Endothelial cell of umbilical vein (primary cell): ENCODE measurements at places on chromosomes 4 and X. TPM values are rescaled to one million over a fixed set of nuclear protein-coding genes. Genes with fewer than 3 reads are reported as not detected.

- H3K27ac ChIP-seq, result no peak overlapping the region
- no peak overlapping the region for H3K4me3 ChIP-seq
- H3K27me3 ChIP-seq, result no peaks in the 10 kb centered on the region
- DNase-seq, result peak; percentile 71
- peaks cover 6% of the 10 kb centered on the region for H3K4me1 ChIP-seq
These were observed 62.9 kb downstream of the ANAPC4 start for GRCh38 chr4:25439918-25440477.

DNA sequence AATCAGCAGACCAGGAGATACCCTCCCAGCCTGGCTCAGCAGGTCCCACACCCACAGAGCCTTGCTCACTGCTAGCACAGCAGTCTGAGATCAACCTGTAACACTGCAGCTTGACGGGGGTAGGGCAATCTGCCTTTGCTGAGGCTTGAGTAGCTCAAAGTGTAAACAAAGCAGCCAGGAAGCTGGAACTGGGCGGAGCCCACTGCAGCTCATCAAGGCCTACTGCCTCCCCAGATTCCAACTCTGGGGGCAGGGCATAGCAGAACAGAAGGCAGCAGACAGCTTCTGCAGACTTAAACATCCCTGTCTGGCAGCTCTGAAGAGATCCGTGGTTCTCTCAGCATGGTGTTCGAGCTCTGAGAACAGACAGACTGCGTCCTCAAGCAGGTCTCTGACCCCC, 15.1 kb upstream of the GABRA2 start:
- H3K27ac ChIP-seq, result no peak overlapping the region
- no peaks in the 10 kb centered on the region for H3K4me1 ChIP-seq
- H3K36me3 ChIP-seq, result no peaks in the 10 kb centered on the region
- DNase-seq, result no peak

DNA sequence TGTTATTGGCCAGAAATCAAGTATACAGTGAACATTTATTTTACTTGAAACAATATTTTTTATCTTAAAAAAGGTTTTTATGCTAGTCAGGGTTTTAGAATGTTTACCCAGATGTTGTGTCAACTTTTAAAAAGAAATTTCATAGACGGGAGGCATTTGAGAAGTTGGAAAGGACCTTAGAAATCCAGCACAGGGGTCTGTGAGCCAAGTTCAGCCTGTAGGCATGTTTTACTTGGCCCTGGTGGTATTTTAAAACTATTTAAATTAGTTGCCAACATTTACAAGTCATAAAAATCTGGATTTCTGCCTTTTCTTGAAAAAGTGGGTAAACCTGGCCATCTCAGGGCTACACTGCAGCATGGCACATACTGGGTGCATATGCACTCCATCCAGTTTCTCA, 25.5 kb upstream of the FHL1 start:
- H3K4me3 ChIP-seq, result no peak overlapping the region
- no peak overlapping the region for H3K27ac ChIP-seq
- H3K4me1 ChIP-seq, result no peaks in the 10 kb centered on the region
- DNase-seq, result no peak
- H3K27me3 ChIP-seq, result no peaks in the 10 kb centered on the region

DNA sequence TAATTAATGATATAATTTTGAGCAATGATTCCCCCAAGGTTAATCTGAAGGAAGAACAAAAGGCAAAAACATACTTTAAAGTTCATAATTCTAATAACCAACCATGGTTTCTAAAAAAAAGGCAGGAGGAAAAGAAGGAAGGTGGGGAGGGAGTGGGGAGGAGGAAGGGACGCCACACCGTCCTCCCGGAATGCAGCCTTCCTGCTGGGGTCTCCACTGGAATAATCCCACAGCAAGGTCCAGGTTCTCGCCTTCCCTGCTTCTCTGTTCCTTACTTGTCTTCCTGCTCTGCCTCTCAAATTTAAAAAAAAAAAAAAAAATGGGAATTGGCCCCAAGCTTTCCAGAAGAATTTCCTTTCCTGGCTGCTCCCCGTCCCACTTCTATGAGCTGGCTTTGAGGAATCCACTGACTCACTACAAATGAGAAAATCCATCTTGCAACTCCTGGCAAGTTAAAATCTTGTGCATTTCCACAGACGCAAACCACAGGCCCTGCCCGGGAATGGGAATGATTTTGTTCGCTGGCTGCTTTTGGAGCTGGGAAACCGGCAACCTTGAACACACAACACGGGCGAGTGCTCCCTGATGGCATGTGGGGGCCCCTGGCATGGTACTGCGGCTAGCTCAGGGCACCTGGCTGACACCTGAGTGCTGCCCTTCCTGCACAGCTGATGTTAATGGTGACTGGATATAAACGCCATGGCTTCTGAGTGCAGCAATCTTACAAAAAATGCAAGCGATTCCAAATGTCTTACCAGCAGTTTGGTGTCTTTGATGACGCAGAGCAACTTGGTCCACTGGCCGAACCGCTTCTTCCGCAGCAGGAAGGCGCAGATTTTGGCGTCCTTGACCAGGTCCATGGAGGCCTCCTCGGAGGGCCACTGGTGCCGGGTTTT, 97.0 kb downstream of the AFAP1 start:
- H3K36me3 ChIP-seq, result peaks cover 6% of the 10 kb centered on the region
- peaks cover 60% of the 10 kb centered on the region for H3K4me1 ChIP-seq
- no peak overlapping the region for H3K4me3 ChIP-seq
- peak overlapping the region; percentile 98 for H3K27ac ChIP-seq

DNA sequence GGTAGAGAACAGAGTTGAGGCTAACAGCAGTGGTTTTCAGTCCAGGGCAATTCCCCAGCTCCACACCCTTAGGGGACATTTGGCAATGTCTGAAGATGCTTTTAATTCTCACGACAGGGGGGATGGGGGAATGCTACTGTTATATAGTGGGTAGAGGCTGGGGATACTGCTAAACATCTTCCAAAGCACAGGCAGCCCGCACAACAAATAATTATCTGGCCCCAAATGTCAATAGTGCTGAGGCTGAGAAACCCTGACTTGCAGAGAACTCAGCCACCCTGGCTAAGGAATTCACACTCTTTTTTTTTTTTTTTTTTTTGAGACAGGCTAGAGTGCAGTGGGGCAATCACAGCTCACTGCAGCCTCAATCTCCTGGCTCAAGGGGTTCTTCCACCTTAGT, 60.6 kb downstream of the POLR2B start:
- peaks cover 8% of the 10 kb centered on the region for H3K36me3 ChIP-seq
- H3K4me3 ChIP-seq, result no peak overlapping the region
- no peak overlapping the region for H3K27ac ChIP-seq
- H3K27me3 ChIP-seq, result no peaks in the 10 kb centered on the region

DNA sequence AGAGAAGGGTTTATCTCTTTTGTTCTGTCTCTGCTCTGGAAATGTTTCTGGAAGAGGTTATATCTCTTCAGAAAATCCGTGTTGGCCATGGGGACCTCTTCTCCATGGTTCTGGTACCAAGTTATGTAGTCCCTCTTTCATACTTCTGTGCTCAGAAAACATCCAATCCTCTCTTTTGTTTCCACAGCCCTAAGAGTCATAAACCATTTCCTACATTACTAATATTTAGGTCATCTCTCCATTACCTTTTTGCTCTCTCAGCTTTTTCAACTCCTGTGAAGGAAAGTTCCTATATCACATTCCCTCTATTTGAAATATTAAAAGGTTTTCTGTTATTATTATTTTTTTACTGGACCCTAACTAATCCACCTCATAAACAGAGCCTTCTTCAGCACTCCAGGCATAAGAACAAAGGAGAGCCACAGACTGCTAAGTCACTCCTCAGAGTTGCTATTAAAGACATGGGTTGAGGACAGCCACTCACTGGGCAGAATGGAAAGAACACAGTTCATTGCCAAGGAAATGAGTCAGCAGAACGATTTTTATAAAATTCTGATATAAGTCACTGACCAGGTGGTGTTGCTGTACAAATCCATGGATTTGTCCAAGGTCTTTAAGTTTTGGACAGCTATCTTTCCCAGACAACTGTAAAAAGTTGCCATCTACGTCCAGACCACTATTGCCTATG, 122.4 kb upstream of the NPY2R start:
- no peaks in the 10 kb centered on the region for H3K36me3 ChIP-seq
- peak; percentile 89 for DNase-seq
- H3K4me3 ChIP-seq, result no peak overlapping the region
- H3K27ac ChIP-seq, result peak overlapping the region; percentile 72
- no peaks in the 10 kb centered on the region for H3K27me3 ChIP-seq
- peaks cover 15% of the 10 kb centered on the region for H3K4me1 ChIP-seq

- H3K4me1 ChIP-seq, result peaks cover 10% of the 10 kb centered on the region
- H3K36me3 ChIP-seq, result no peaks in the 10 kb centered on the region
- no peak for DNase-seq
- H3K27ac ChIP-seq, result no peak overlapping the region
- H3K4me3 ChIP-seq, result no peak overlapping the region
- no peaks in the 10 kb centered on the region for H3K27me3 ChIP-seq
These were observed 118.3 kb downstream of the MGST2 start for GRCh38 chr4:139783741-139784484.

DNA sequence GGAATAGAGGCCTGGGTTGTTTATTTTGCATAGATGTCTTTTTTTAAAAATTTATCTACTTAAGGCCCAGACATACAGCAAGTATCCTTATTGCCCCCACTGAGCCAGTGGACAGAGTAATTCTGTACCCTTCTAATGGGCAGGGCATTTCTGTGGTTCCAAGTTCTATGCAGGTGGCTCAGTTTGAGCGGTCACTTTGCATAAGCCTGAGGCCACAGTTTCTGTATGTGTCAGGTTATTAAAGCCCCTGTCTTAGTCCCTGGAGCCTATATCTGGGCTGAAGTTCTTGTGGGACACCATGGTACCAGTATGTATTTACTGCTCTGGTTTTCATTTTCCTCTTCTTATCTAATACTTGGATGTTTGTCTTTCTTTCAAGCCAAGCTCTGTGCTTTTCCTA, 168.8 kb downstream of the MID1IP1 start:
- DNase-seq, result no peak
- no peaks in the 10 kb centered on the region for H3K4me1 ChIP-seq
- no peaks in the 10 kb centered on the region for H3K27me3 ChIP-seq
- no peak overlapping the region for H3K4me3 ChIP-seq

DNA sequence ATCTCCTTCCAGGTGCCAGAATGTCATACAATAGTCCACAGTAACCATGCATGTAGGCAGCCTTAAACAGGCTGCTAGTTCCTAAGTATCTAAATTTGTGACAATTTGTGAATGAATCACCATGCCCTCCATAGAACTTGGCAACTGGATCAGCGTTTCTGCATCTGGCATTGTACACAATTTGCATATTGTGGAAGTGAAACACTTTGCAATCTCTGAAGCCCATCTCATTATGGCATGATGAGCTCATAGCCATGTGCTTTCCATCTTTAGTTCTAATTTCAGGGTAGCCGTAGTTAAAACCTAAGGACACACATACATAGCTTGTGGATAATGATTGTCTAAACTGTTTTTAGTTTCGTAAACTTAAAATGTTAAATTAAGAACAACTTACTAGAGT, 573.6 kb downstream of the PPP4R3C start:
- no peak for DNase-seq
- no peaks in the 10 kb centered on the region for H3K36me3 ChIP-seq
- no peak overlapping the region for H3K4me3 ChIP-seq
- H3K27ac ChIP-seq, result no peak overlapping the region

GRCh38 chr4:66628146-66628545, 917.2 kb downstream of the CENPC start:
- H3K4me3 ChIP-seq, result no peak overlapping the region
- no peak overlapping the region for H3K27ac ChIP-seq
- no peak for DNase-seq
- no peaks in the 10 kb centered on the region for H3K4me1 ChIP-seq
- H3K36me3 ChIP-seq, result no peaks in the 10 kb centered on the region
- H3K27me3 ChIP-seq, result no peaks in the 10 kb centered on the region

DNA sequence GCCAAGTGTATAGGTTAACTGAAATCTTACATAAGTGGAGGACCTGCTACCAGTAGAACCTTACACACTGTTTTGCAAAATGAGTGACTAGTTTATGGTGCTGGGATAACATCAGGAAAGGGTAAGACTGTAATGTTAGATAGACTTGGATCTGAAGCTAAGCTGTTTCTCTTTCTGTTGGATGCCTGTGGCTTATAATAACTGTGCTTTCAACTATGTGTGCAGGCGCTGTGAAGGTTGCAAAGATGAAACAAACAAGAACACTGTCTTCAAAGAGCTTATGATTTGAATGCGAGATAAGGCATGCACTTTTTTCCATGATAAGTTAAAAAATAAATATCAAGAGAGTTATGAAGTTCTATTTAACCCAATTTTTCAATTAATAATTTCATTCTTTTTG, 34.5 kb upstream of the LCORL start:
- H3K4me3 ChIP-seq, result no peak overlapping the region
- H3K27me3 ChIP-seq, result no peaks in the 10 kb centered on the region

- no peak overlapping the region for H3K27ac ChIP-seq
- no peak for DNase-seq
- no peaks in the 10 kb centered on the region for H3K27me3 ChIP-seq
- no peaks in the 10 kb centered on the region for H3K36me3 ChIP-seq
- H3K4me1 ChIP-seq, result no peaks in the 10 kb centered on the region
These were observed 46.5 kb upstream of the HPSE start for GRCh38 chr4:83381173-83381572.

GRCh38 chr4:48762408-48762807, 17.7 kb downstream of the FRYL start:
- no peaks in the 10 kb centered on the region for H3K4me1 ChIP-seq
- no peaks in the 10 kb centered on the region for H3K36me3 ChIP-seq
- H3K27ac ChIP-seq, result no peak overlapping the region
- H3K27me3 ChIP-seq, result no peaks in the 10 kb centered on the region

DNA sequence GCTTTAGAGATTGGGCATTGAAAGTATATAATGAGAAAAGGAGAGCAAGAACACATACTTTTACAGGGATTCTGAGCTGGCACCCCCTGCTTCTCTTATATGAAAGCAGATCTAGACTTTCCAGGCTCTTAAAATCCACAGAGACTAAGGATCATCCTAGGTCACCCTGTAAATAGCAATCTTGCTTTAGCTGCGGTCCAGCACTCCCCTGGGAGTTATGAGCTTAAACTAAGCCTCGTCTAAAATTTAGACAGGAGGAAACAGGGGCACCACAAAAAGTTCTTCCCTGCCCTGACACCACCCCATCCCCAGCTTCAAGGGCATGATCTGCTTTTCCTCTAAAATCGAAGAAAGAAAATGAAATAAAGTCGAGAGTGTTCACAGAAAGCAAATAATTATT, 143.3 kb upstream of the KCNIP4 start:
- H3K36me3 ChIP-seq, result no peaks in the 10 kb centered on the region
- H3K4me3 ChIP-seq, result no peak overlapping the region
- DNase-seq, result no peak

GRCh38 chr4:76061982-76062381, 12.5 kb upstream of the ART3 start:
- no peak overlapping the region for H3K27ac ChIP-seq
- no peaks in the 10 kb centered on the region for H3K36me3 ChIP-seq
- no peaks in the 10 kb centered on the region for H3K4me1 ChIP-seq
- DNase-seq, result no peak

- H3K4me3 ChIP-seq, result no peak overlapping the region
- no peaks in the 10 kb centered on the region for H3K4me1 ChIP-seq
- no peak for DNase-seq
These were observed 29.2 kb downstream of the MSX1 start for GRCh38 chr4:4888695-4889094.

- no peak overlapping the region for H3K4me3 ChIP-seq
- DNase-seq, result peak; percentile 85
- H3K27me3 ChIP-seq, result no peaks in the 10 kb centered on the region
- H3K36me3 ChIP-seq, result no peaks in the 10 kb centered on the region
- peaks cover 29% of the 10 kb centered on the region for H3K4me1 ChIP-seq
- H3K27ac ChIP-seq, result no peak overlapping the region
These were observed 151.3 kb downstream of the DCLK2 start for GRCh38 chr4:150229520-150229919.

SH3TC1 gene
- polyA plus RNA-seq, result 96.5 and 115 TPM in 2 replicates

MRPL1 gene
- polyA plus RNA-seq, result 6.0 and 11.5 TPM in 2 replicates

GLRB gene
- 3.6 and 3.8 TPM in 2 replicates for polyA plus RNA-seq

POU3F4 gene
- polyA plus RNA-seq, result not detected in 2 replicates

PASD1 gene
- polyA plus RNA-seq, result not detected in 2 replicates

INPP4B gene
- polyA plus RNA-seq, result 0.35 and 0.41 TPM in 2 replicates

SRPX2 gene
- 260 and 265 TPM in 2 replicates for polyA plus RNA-seq
